Thyroid gland (tissue), 4 donors: ENCODE measurements at places on chromosomes 2 and 18.

GRCh38 chr18:3485153-3486149 is 35.5 kb downstream of the TGIF1 start:
- DNase-seq = no peak

GRCh38 chr2:11870064-11870463 is 123.6 kb downstream of the LPIN1 start:
- DNase-seq = no peak

DNA sequence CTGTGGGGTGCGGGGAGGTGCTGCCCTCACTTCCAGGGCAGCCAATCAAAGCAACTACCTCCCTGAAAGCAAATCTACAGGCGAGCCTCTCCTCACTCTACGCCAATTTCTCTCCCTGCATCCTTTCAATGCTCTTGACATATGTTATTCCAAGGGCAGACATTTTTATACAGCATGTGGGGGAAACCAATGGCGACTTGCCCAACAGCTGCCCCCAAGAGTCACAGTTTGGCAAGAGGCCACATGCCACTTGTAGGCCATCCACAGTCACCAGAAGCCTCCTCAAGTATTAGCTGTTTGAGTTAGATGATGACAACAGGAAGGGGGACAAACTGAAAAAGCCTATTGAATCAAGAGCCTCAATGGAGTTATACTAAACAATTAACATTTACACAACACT is 114.6 kb downstream of the MYO5B start:
- no peak for DNase-seq

DNA sequence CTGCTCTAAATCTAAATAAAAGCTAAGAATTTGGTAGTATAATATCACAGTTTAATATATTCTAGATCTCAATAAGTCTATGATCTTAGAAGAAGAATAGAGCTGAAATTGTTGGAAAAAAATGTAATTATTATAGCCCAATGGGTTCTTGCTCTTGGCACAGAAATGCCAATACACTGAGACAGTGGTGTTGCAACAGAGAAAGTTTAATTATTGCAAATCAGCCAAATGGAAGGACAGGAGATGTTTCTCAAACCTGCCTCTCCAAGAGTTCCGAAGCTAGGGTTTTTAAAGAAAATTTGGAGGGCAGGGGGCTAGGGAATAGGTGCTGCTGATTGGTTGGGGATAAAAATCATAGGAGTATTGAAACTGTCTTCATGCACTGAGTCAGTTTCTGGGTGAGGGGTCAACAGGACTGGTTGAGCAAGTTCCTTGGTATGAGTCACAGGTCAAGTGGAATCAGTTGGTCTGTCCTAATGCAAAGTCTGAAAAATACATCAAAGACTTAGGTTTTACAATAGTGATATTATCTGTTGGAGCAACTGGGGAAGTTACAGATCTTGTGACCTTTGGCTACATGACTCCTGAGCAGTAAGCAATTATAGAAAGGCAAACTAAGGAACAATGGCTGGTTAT is 228.6 kb downstream of the CD226 start:
- no peak for DNase-seq

- DNase-seq = no peak
These were observed 232.4 kb upstream of the RBMS1 start for GRCh38 chr2:160726046-160726445.

DNA sequence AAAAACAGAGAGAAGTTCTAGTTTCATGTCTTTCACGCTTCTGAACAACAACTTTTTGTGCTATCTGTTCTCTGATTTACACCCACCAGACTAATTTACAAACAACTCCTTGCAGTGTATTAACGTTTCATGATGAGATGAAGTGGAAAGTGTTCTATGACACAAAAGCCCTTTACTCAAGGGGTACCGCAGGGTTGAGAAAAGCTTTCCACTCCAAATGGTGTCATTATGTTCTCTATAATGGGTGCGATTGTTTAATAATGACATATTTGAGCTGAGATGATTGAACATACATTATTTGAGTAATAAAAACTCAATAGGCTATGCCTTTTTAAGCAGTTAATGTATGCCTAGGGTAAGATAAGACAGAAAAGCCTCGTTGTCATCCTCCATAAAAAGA is 76.3 kb downstream of the ACTR3 start:
- DNase-seq = no peak

DNA sequence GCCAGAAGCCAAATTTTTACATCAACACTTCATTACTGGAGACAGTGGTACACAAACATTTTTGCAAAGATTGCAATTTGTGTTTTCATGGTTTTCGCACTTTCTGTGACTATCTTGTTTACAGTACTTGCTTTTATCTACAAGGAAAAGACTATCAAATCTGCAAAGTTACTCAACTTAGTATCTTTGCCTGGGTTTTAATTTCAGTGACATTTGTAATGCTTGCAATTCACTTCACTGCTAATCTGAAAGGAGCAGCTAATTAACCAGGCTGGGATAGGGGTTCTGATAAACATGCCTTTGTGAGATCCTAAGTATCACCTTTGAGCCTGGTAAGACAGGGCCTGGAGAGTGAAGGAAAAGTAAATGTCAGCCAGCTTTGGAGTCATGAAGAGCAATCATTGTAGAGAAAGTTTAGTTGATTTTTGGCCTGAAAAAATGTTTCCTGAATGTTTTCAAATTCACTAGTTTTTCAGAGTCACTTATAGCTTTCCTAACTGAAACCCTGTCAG is 194.2 kb downstream of the RIT2 start:
- DNase-seq = no peak

- DNase-seq = peak; percentile 36
These were observed 43.4 kb upstream of the OTOF start for GRCh38 chr2:26521054-26521912.

GRCh38 chr2:197877038-197877437 is 72.6 kb downstream of the PLCL1 start:
- no peak for DNase-seq

GRCh38 chr2:132837769-132838168 is 167.8 kb upstream of the LYPD1 start:
- DNase-seq = no peak
